ENCODE measurements at places on chromosomes 1 and 21.

GRCh38 chr1:180392020-180392419 is 110.4 kb downstream of the ACBD6 start:
- DNase-seq: no peak

- no peak for DNase-seq
These were observed 7.9 kb upstream of the AMPD1 start for GRCh38 chr1:114703242-114703641.

GRCh38 chr21:46265736-46266525 is 19.5 kb downstream of the MCM3AP start:
- DNase-seq: no peak

GRCh38 chr1:44354268-44354839 is 703 bp downstream of the ERI3 start:
- DNase-seq: no peak

- DNase-seq: no peak
These were observed 1.2 kb downstream of the RUNX3 start for GRCh38 chr1:24928689-24929397.

DNA sequence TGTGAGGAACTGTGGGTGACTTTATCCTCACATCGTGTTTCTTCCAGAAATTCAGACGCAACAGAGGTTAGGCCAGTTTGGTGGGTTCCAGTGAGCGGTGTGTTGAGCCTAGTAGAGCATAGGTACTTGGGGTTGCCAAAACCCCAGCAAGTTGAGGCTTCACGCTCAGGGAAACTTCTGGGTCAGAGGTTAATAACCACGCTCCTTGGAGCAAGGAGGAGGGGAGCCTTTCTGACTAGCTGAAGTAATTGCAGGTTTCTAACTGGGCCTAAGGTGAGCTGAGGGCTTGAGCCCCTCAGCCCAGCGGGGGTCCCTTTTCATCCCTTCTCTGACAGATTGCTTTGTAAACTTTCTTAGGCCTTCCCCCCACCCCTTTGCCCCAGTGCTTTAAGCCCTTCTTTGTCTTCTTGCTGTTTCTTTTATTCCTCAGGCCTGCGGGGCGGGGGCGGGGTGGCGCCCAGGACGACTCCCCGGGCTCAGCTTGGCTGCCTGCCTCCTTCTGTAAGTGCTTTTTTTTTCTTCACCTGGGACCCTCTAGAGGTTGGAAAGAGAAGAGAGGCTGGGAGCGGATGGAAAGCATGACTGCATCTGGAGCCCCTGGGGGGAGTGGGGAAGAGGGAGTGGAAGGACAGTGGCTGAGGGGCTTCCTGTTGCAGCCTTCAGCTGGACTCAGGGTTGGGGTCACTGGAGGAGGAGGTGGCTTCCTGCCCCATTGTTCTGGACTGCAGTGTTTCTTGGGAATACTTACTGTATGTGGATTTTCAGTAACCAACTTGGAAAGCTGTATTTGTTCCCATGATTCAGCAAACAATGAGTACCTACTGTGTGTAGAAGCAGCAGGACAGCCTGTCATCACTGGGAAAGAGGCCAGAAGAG is 1.3 kb upstream of the ZNF436 start:
- DNase-seq: no peak

DNA sequence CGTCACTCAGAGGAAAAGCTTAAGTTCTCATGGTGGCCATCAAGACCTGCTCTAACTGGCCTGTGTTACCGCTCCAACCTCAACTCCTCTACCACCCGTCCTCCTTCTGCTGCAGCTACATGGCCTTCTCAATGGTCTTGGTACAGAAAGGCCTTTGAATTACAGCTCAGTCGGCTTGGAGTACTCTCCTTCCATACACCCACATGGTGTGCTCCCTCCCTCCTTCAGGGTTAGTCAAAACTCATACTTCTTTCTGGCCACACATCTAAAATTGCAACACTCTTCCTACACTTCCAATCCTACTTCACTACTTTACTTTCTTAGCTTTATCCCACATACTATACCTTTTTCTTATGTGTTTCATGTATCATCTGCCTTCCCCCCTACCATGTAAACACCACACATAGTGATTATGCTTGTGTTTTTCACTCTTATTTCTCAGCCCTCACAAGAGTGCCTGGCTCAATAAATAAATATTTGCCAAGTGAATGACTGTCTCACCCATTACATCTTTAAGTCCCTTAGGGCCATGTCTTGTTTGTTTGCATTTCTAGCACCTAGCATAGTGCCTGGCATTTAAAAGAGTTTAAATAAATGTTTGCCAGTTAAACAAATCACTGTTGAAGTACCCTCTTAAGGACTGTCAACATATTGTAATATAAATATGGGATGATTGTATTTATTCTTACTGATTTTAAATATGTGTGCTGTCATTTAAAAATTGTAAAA is 37.6 kb upstream of the HMCN1 start:
- DNase-seq: no peak

DNA sequence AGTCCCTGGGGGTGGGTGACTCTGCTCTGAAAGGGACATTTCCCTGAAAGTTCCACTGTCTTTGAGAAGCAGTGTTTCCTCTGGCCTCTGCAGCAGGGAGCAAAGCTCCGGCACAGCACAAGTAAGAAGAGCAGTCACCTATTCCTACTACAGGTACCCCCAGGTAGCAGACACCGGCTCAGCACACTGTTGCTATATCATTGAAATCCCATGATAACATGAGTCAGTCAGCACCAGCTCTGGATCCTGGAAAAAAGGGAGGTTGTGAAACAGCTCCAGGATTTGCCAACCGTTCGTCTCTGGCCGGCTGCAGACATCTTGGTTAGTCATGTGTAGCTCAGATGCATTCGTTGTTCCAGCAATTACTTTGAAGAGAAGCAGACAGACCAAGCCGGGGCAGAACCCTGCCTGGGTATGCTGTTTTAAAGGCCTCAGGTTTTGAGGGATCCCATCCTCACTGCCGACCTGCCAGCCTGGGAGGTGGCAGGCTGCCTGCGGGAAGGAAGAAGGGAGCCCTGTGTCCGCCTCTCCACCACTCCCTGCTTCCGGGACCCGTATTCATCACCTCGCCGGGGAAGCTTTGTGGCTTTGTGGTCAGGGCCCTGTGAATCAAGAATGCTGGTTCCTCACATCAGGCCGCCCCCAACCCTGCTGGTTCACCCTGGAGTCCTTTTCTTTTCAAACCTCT is 139.2 kb downstream of the CLIC6 start:
- no peak for DNase-seq

- no peak for DNase-seq
These were observed 203.9 kb downstream of the C1orf94 start for GRCh38 chr1:34380526-34381124.

DNA sequence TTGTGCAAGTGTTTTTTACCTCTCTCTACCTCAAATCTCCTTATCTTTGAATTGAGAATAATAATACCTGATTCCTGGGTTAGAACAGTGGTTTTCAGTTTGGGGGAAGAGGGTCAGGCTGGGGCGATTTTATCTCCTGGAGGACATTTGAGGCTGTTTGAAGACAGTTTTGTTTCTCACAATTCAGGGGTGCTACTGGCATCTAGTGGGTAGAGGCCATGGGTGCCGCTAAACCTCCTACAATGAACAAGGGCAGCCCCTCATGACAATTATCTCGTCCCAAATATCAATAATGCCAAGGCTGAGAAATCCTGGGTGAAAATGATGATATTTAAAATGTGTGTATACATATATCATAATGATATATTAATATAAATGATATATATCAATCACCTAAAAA is 139.1 kb upstream of the USH2A start:
- no peak for DNase-seq

DNA sequence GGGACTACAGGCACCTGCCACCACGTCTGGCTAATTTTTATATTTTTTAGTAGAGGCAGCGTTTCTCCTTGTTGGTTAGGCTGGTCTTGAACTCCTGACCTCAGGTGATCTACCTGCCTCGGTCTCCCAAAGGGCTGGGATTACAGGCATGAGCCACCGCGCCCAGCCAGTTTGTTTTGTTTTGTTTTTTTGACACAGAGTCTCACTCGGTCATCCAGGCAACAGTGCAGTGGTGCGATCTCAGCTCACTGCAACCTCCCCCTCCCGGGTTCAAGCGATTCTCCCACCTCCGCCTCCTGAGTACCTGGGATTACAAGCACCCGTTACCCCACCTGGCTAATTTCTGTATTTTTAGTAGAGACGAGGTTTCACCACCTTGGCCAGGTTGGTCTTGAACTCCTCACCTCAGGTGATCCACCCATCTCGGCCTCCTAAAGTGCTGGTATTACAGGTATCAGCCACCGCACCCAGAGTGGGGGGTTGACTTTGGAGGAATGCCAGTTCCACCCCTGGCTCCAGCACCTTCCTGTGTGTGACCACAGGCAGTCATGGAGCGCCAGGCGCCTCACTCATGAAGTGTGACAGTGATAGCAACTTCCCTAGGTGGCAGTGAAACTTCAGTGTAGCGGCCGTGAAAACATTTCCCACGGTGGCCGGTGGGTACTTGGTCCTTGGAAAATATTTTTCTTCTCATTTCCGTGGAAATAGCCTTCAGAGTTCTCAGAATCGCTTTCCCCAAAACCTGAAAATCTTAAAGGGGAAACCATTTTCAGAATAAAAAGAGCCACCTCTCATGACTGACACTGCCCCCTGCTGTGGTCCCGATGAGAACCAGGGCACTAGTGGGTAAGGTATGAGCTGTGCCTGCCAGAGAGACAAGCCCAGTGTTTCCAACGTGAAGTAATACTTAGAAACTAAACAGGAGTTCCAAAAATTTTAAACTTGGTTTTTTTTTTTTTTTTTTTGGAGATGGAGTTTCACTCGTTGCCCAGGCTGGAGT is 48.6 kb downstream of the WDR4 start:
- no peak for DNase-seq

DNA sequence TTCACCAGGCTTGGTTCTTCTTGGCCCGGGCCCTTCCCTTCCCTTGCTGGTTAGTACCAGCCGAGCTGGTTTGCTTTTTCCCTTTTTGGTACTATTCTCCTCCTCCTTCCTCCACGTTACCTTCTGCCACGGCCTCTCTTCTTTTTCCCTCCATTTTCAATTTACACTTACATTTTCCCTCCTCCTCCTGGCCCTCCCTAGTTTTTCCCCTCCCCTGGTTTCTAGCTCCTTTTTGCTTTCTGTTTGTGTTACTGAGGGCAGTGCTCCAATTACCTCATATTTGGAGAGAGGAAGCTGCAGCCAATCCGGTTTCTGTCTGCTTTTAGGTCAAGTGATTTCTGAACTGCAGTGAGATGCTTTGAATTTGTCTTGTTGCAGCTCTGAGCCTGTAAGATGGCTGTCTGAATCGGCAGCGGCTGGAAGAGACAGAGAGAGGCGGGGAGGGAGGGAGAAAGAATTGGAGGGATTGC is 63.7 kb downstream of the MACF1 start:
- DNase-seq: no peak

DNA sequence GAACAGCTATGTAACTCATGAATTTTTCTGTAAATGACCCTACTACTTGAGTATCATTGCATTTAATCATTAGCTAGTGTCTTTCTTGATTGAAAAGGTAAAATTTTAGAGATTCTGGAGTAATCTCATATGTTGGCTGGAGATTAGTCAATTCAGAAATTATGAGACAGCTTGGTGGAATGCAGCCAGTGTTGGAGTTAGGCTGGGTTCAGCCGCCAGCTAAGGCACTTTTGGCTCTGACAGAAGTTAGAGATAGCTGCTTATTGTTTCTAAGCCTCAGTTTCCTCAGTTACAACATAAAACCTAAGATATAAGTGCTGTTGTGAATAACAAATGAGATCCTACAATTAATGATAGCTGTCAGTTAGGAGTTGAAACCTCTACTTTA is 49.4 kb downstream of the TBCE start:
- DNase-seq: no peak

DNA sequence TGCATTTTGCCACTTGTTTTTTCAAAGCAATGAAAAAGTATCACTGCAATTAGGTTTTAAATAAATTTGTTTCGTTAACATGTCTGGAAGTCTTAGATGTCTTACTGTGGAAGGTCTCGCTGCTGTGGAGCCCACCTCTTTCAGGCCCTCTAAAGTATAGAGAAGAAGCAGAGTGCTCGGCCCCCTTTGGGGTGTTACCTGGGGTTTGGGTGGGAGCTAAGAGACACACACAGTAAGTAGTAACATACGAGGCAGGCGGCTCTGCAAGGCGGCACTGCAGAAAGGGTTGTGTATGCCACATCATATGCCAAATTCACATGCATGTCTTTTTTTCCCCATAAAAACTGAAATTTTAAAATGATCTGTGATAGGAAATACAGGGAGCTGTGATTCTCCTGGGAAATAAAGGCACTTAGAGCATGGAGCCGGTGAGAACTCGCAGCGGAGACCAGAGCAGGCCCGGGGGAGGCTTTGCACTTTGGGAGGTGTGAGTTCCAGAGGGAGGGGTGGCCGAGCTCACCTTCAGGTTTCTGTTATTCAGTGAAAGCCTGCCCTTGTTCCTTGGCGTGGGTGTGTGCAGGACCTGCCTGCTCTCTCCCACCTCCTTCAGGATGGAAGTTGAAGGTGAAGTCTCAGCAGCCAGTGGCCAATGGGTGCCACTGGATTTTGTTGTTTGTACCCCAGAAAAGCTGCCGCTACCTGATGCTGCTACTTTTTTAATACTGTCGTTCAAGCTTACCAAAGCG is 35.7 kb upstream of the PWP2 start:
- DNase-seq: no peak

- no peak for DNase-seq
These were observed 251.8 kb downstream of the NPHP4 start for GRCh38 chr1:5740450-5740849.

DNA sequence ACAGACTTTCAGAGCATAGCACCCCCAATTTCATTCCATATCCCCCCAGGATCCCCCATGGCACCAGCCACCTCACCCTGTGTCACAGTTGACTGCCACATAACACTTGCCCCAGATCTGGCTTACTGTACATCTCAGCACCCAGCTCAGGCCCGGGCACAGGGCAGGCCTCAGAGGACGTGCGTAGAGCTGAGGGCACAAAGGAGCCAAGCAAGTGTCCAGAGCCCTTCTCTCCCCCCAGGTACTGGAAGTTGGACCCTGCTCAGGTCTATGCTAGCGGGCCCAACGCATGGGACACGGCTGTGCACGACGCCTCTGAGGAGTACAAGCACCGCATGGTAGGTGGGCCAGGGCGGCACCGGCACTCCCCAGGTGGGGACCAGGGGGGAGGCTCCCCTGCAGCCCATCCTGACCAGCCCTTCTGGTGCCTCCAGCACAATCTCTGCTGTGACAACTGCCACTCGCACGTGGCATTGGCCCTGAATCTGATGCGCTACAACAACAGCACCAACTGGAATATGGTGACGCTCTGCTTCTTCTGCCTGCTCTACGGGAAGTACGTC is 8.0 kb upstream of the SYTL1 start:
- DNase-seq: no peak

DNA sequence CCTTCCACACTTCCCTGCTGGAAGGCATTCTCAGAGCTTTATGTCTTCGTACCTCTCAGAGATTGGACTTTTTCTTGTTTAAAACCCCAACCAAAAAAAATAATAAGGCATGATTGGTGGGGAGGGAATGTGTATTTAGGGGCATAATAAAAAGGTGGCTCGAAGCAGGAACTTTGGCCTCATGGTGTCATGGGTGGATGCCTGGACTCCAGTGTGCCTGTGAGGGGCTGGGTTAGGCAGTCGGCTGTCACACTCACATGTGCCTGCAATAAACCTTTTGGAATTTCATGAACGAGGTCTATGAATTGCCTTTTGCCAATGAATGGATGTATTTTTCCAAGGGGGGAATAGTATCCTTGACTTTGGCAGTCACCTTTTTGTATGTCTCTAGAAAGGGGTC is 131.3 kb downstream of the EDEM3 start:
- no peak for DNase-seq

- no peak for DNase-seq
These were observed 344.9 kb downstream of the OMA1 start for GRCh38 chr1:58201492-58202106.

Data from activated CD8-positive, alpha-beta memory T cell treated with anti-CD3 and anti-CD28 coated beads for 1 hour (primary cell).